Occipital lobe (tissue), 3 donors: ENCODE measurements at places on chromosomes 5 and 9.

- no peak for DNase-seq
Observed at GRCh38 chr5:118208031-118208453, 780.3 kb downstream of the DTWD2 start.

GRCh38 chr5:98397081-98397480 lies 376.4 kb upstream of the RGMB start:
- DNase-seq: no peak

- peak; percentile 38 for DNase-seq
Observed at GRCh38 chr5:168286386-168286785, 5.1 kb upstream of the WWC1 start.

- no peak for DNase-seq
Observed at GRCh38 chr5:59317023-59317773, 576.3 kb downstream of the PDE4D start.

DNA sequence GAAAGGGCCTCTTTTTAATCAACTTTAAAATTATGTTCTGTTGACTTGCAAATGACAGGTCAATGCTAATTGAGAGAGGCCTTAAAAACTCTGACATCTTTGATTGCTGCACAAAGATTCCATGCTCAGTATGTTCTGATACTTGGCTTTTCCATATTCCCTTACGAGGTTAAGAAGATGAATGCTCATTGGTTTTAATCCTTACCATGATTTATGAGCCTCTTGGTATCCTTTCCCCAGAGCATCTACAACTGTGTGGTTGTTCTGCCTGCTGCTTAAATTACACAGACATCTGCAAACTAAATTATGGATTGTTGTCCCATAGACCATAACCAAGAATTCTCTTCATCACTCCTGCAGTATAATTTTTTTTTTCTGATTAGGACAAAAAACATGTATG lies 352.6 kb downstream of the CDH12 start:
- DNase-seq: no peak

GRCh38 chr9:133246991-133247390 lies 28.0 kb downstream of the ABO start:
- no peak for DNase-seq

- DNase-seq: peak; percentile 1
Observed at GRCh38 chr5:90598293-90598692, 39.7 kb downstream of the ADGRV1 start.

GRCh38 chr5:63697811-63698210 lies 264.4 kb downstream of the HTR1A start:
- no peak for DNase-seq

- DNase-seq: no peak
Observed at GRCh38 chr5:140235791-140236551, 61.0 kb downstream of the CYSTM1 start.
